H7 (cell line): ENCODE measurements at places on chromosomes 7 and 10.

DNA sequence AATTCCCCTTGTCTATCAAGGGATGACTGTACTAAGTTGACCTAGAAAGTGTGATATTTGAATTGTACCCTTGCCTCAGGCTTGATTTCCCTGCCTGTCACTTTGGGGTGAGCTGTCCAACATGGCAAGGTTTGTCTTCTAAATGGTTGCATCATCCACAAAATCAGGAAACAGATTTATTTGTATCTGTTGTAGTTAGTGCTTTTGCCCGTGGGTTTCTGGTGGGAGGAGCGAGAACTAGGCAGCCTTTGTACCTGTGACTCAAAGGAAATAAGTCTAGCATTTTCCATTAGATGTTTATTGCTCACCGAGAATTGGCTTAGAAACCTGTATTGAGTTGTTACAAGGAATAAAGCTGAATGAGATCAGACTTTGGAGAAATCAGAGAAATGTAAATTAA lies 650.8 kb downstream of the LRMDA start:
- no peak for DNase-seq

GRCh38 chr10:23419655-23420329 lies 19.1 kb upstream of the OTUD1 start:
- no peak for DNase-seq

GRCh38 chr10:1515780-1516491 lies 221.4 kb downstream of the ADARB2 start:
- DNase-seq = peak; percentile 39

DNA sequence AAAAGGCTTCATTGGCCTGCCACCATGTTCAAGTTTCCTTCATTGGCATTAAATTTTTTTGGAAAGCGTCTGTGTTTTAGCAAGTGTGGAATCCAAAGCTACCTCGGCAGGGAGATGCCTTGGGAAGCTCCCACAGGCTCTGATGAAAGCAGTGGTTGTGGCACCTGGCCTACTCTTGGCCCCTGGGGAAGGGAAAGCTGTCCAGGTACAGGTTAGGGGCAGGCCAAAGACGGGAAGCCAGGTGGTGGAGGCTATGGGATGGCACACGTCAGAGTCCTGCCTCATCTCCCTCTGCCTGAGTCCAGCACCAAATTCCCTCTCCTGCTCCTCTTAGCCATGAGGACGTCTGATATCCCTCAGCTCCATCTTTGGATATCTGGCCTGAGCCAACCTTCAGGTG lies 49.7 kb downstream of the C10orf120 start:
- no peak for DNase-seq

DNA sequence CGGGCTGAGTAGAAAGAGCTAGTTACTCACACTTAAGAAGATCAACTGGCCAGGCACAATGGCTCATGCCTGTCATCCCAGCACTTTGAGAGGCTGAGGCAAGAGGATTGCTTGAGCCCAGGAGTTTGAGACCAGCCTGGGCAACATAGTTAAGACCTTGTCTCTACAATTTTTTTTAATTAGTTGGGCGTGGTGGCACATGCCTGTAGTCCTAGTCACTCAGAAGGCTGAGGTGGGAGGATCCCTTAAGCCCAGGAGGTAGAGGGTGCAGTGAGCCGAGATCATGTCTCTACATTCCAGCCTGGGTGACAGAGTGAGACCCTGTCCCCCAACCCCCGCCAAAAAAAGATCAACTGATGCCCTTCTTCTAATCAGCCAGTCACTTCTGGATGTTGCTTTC lies 74.6 kb upstream of the ATP6V0A4 start:
- DNase-seq = no peak

- DNase-seq = no peak
Measured at GRCh38 chr10:81179324-81179723, 641.6 kb downstream of the SH2D4B start.

DNA sequence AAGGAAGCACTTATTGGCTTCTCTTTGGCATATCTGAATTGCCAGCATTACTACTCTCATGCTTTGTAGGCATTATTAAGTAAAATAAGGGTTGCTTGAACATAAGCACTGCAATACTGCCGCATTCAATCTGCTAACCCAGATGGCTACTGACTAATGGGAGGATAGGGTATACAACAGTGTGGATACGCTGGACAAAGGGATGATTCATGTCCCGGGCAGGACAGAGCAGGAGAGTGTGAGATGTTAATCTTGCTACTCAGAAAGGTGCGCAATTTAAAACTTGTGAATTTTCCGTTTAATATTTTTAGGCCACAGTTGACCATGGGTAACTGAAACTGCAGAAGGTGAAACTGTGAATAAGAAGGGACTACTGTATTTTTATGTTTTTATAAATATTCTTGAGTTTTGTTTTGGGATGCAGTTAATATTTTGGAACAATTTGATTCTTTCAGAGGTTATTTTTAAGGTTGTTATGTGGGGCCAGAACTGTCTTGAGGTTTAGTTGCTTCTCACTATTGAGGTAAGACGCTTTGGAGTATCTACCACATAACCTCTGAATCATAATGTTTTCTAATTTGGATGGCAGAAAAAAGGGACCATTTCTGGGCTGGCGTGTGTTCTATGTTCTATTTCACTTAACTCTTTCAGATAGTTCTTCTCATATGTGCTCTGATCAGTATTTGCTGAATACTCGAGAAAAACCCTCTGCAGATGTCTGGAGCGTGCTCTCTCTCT lies 75.7 kb upstream of the SYPL1 start:
- DNase-seq = no peak

DNA sequence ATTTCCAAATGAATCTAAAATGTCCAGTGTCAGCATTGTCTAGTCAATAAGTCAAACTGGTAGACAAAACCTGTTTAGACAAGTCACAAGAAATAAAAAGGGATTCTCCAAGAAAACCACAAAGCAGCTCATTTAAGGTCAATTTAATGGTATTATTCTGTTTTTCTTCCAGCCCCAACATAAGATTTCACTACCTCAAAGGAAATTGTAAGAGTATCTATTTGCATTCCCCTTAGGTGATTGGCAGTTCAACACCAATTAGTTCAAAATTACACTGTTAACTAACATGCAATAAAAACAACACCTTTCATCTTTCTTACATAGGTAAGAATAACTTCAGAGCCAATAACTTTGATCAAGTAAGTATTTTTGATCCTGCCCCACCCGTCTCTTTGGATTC lies 106.3 kb downstream of the RNF32 start:
- no peak for DNase-seq

DNA sequence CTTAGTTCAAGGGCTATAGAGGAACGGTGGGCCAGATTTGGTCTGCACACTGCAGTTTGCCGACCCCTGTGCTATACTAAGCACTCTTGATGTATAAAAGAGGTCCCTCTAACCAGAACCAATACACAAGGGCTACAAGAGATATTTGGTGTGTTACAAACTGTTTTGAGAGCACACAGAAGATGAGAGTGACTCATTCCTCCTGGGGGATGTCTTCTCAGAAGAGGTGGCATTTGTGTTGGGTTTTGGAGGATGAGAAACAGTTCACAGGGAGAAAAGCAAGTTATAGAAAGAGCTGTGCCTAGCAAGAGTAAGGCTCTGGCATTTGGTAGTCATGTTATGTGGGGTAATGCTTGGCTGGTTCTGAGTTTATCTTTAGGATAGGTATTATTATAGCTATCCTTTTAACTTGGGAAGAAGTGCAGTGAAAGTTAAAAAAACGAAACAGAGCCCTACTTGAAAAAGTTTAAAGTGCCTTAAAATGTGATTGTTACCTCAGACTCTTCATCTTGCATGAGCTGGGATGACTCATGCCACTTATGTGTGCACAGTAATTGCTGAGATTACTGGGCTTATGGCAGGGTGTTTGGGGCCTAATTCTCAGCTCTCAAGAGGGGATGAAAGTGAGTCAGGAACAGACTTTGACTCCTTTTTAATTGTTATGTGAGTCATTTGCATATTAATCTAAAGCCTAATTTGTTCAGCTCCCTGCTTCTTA lies 160.4 kb downstream of the KIF20B start:
- no peak for DNase-seq

DNA sequence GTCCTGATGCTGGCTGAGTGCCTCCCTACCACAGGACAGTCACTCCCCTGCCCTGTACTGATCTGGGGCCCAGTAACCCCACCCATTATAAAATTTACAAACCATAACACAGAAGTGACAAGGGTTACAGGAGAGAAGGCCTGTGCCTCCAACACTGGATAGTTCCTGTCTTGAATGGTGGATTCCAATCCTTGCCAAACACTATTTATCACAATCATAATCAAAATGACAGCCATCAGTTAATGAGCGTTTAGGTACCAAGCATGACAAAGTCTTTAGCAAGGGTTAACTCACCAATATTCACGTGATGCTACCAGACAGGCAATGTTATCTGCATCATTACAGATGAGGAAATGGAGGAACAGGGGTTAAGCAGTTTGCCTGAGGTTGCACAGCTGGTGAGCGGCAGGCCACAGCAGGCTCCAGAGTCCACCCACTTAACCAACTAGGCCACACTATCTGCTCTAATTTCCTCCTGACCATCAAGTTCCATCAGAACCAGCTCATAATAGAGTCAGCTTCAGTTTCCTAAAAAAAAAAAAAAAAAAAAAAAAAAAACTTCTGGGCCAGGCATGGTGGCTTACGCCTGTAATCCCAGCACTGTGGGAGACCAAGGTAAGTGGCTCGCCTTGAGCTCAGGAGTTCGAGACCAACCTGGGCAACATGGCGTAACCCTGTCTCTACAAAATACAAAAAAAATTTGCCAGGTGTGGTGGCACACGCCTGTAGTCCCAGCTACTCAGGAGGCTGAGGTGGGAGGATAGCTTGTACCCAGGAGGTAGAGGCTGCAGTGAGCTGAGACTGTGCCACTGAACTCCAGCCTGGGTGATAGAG lies 14.2 kb downstream of the PDLIM1 start:
- DNase-seq = no peak

- DNase-seq = peak; percentile 43
Measured at GRCh38 chr10:87861566-87861952, 1.8 kb downstream of the KLLN start.

DNA sequence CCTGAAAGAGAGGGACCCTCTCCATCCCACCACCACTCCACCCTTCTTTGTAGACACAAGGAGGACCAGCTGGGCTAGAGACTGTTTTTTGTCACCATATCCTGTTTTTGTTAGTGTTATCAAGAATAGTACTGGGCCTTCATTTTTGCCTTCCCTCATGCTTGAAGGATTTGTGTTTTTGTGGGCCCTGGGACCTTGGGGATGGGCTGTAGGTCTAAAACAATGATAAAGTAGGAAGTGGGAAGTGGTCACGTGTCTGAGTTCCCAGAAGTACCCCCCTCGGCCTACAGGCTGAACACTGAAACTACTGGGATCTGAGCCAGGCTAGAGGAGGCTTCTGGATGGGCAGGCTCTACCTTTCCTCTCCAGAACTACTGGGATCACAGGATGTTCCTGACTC lies 8.9 kb downstream of the AGFG2 start:
- no peak for DNase-seq

DNA sequence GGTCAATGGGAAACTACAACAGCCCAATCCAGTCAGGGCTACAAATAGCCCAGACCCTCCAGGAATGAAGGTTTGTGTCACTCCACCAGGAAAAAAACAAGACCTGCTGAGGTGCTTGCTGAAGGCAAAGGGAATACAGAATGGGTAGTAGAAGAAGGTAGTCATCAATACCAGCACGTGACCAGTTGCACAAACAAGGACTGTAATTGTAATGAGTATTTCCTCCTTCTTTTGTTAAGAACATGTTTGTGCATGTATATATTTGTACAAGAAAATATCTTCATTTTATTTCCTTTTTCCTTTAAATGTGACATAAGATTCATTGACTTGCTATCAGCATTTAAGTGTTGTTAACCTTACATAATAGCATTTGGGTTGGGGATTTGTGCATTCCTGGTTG lies 229.3 kb downstream of the IMMP2L start:
- no peak for DNase-seq

GRCh38 chr7:122082670-122083069 lies 61.4 kb downstream of the AASS start:
- no peak for DNase-seq

GRCh38 chr10:15296701-15297100 lies 74.4 kb downstream of the FAM171A1 start:
- no peak for DNase-seq

GRCh38 chr7:106620676-106621075 lies 40.3 kb downstream of the CCDC71L start:
- DNase-seq = no peak

DNA sequence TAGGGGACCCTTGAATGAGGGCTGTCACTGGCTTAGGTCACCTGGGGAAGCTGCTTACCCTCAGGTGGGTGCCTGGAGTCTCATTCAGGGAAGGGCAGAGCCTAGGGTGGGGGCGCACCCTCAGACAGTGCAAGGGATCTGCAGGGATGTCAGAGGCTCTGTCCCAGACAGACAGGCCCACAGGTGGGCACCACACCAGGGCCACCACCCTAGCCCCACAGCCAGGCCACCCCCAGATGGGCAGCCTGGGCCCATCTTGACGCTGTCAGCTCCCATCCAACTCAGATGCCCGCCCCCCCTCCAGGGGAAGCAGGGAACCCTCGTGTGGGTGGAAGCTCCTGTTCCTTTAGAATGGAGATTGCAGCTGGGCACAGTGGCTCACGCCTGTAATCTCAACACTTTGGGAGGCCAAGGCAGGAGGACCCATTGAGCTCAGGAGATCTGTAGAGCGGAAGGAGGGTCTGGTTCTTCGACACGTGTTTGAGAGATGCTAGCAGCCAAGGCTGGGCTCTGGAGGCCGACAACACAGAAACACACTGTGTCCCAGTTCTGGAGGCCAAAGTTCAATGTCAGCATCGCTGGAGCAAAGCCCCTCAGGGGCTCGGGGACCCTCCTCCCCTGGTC lies 58.5 kb upstream of the DNAJB6 start:
- DNase-seq = peak; percentile 58

DNA sequence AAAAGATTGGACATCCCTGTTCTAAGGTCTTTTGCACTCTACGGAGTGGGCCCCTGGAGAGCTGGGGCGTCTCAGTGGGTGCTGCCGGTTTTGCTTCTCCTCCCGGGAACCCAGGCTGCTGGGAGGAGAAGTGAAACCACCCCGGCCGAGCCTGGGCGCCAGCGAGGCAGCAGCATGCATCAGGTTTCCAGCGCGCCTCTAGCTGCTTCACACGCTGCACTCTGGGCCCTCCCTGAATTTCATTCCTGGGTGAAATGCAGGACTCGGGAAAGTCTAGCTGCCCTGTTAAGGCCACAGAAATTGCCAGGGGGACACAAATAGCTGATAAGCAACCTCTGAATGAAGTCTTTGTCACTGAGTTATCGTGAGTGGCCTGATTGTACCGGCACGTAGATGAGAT lies 127.4 kb downstream of the TRRAP start:
- DNase-seq = peak; percentile 36

- no peak for DNase-seq
Measured at GRCh38 chr7:102841290-102841689, 71.5 kb upstream of the LRRC17 start.

DNA sequence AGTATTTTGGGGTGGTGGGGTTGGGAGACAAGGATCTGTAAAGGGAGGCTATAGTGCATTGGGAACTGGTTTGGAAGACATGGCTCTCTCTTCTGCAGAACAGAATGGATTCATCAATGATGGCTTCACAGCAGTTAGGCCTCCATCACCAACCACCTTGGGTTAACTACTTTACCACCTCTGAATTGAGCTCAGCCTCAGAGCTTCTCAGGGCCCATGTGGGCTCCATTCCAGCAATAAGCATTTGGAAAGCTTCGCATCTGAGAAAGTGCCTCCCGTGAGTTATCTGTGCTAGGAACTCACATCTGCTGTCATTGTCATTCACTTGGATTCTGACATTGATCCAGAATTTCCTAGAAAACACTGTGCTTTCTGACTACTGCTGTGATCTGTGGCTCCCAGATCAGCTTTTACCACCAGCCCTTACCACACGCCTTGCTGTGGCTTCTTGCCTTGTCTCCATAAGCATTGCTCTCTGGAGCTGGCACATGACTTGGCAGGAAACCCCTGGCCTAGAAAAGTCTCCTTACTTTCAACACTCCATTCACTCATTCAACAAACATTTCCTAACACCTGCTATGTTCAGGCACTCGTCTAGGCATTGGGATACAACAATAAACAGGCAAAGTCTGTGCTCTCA lies 70.7 kb upstream of the ADO start:
- no peak for DNase-seq
